Naive thymus-derived CD8-positive, alpha-beta T cell (primary cell): ENCODE measurements at places on chromosomes 16 and 17. TPM values are rescaled to one million over a fixed set of nuclear protein-coding genes. Genes with fewer than 3 reads are reported as not detected.

NATD1 gene
- 0.99 TPM for polyA plus RNA-seq

LLGL2 gene
- polyA plus RNA-seq: 21.8 TPM

LLGL1 gene
- polyA plus RNA-seq: 1.2 TPM

GCGR gene
- polyA plus RNA-seq: not detected

C16orf46 gene
- polyA plus RNA-seq: 0.16 TPM

HOXB6 gene
- not detected for polyA plus RNA-seq

TBC1D26 gene
- not detected for polyA plus RNA-seq

KRTAP3-1 gene
- not detected for polyA plus RNA-seq

TBC1D3C gene
- polyA plus RNA-seq: not detected

ZP2 gene
- not detected for polyA plus RNA-seq

SLFN11 gene
- polyA plus RNA-seq: 12.3 TPM

CREBBP gene
- polyA plus RNA-seq: 12.0 TPM

NOB1 gene
- 35.1 TPM for polyA plus RNA-seq

ZSCAN10 gene
- polyA plus RNA-seq: not detected

CPSF4L gene
- not detected for polyA plus RNA-seq

KRT28 gene
- polyA plus RNA-seq: not detected

PHAF1 gene
- polyA plus RNA-seq: 6.9 TPM

PYY gene
- polyA plus RNA-seq: not detected

PAQR4 gene
- polyA plus RNA-seq: 0.79 TPM

TEKT1 gene
- polyA plus RNA-seq: not detected

PRSS33 gene
- polyA plus RNA-seq: not detected

KRT36 gene
- polyA plus RNA-seq: not detected

CLEC18A gene
- not detected for polyA plus RNA-seq

SRRM2 gene
- polyA plus RNA-seq: 25.5 TPM

RPGRIP1L gene
- polyA plus RNA-seq: 2.9 TPM

MT1M gene
- not detected for polyA plus RNA-seq

KRTAP1-5 gene
- polyA plus RNA-seq: not detected

ENPP7 gene
- polyA plus RNA-seq: not detected

NKD1 gene
- polyA plus RNA-seq: 0.44 TPM

NPW gene
- not detected for polyA plus RNA-seq

HOXB7 gene
- 0.40 TPM for polyA plus RNA-seq

TGFB1I1 gene
- 0.08 TPM for polyA plus RNA-seq

ABI3 gene
- polyA plus RNA-seq: 48.4 TPM

VAT1L gene
- not detected for polyA plus RNA-seq

TMEM220 gene
- polyA plus RNA-seq: 8.8 TPM

KRTAP4-6 gene
- not detected for polyA plus RNA-seq

C1QTNF8 gene
- not detected for polyA plus RNA-seq

HERPUD1 gene
- polyA plus RNA-seq: 57.6 TPM

ASGR1 gene
- 0.23 TPM for polyA plus RNA-seq

CALB2 gene
- not detected for polyA plus RNA-seq

PPM1E gene
- not detected for polyA plus RNA-seq

CHST5 gene
- not detected for polyA plus RNA-seq

KRTAP17-1 gene
- not detected for polyA plus RNA-seq

CLDN9 gene
- not detected for polyA plus RNA-seq

ALOXE3 gene
- 0.13 TPM for polyA plus RNA-seq

KCNJ12 gene
- 0.16 TPM for polyA plus RNA-seq
